ENCODE measurements at places on chromosomes 7 and 10. TPM values are rescaled to one million over a fixed set of nuclear protein-coding genes. Genes with fewer than 3 reads are reported as not detected.
A peak's percentile ranks its signal among the peaks of the same experiment; 100 is the strongest.

GRCh38 chr7:21059069-21059468 is 272.4 kb upstream of the SP8 start:
- DNase-seq = no peak

DNA sequence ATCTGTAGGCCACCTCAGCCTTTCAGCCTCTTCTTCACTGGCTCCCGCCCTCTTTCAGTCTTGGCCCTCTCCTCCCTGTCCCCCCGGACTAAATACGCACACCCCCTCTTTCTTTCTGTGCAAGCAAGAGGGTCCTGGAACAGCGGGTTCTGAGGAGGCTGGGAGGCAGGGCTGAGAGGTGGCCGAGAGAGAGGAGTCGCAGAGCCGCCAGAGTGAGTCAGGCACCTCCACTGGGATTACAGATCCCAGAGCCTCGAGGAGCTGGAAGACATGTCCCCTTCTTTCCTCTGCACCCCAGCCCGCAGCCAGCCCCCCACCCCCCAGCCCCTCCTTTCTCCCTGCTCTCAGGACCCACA is 182 bp downstream of the CCDC136 start:
- no peak for DNase-seq

LZTS2 gene
- total RNA-seq = 66.0 TPM

SLC39A12 gene
- not detected for total RNA-seq

DNA sequence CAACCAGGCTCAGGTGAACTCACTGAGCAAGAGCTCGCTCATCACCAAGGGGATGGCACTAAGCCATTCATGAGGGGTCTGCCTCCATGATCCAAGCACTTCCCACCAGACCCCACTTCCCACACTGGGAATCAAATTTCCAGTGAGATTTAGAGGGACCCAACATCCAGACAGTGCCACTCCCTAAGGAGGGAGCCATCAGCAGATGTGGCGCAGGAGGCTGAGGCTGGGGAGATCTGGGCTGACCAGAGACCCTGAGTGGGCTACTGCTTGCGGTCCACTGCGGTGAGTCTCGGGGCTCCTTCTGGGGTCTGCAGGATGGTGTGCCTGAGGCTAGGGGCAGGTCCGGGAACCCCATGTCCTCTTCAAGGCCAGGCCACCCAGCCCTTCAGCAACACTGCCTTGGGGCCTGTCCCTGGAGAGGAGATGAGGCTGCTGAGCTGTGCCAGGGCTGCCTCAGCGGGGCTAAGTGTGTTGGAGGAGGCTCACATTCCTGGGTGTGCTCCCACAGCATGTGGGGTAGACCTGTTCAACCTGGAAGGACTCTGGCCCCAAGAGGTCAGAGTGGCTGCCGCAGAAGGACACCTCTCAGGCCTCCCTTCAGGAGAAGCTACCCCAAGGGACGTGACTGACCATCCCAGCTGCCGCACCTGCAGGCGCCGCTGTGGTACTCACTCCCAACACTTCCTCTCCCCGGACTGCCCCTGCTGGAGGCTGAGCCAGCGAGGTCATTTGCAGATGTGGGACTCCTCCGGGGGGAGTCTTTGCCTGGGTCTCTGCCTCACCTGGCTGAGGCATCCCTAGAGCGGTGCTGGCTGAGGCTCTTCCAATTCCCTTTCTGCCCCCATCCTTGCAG is 22.3 kb upstream of the PCBD1 start:
- DNase-seq = no peak

DKK1 gene
- total RNA-seq = not detected

- DNase-seq = no peak
Measured at GRCh38 chr10:105707603-105708002, 1066.5 kb downstream of the SORCS3 start.

DNA sequence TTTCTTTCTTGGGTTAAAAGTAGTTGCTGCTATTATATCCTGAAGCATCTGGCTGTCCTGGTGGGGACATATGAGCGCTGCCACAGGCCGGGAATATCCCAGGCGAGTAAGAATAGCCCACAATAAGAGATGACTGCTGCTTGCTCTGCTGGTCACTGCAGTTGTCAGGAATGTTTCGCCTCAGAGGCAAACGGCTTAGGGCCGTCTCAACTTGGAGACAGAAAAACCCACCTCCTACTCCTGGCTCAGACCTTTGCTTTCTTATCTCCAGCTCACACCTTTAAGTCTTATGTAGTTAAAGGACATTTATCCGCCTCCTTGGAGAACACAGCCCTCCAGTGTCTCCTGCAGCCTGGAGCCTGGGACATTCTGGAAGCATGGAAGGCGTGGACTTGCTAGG is at the start of gene GJD4:
GJD4 (plus strand) TSS at position 151 of the 400 bp plus-strand sequence; CDS start at position 378, 227 bp downstream.
- no peak for DNase-seq

- DNase-seq = no peak
Measured at GRCh38 chr7:11332186-11332864, 358.7 kb downstream of the PHF14 start.

GRCh38 chr7:105611856-105612775 is 30.8 kb upstream of the EFCAB10 start:
- DNase-seq = no peak

- DNase-seq = no peak
Measured at GRCh38 chr10:26238378-26238777, 21.8 kb downstream of the GAD2 start.

DNA sequence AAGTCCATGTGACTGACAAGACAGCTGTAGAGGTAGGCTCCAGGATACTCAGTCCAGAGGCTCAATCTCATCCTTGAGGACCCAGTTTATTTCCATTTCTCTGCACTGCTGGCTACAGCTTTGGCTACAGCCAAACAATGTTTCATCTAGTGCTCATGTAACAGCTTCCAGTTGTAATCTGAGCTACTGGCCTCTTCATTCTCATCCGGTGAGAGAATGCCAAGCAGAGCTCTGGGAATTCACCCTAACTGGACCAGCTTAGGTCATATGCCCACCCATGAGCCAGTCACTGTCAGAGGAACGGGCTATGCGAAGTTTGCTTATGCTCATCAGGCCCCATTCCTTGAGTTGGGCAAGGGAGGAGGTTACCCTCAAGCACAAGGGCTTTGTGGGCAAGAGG is 192.9 kb downstream of the EVX1 start:
- DNase-seq = no peak

WNT8B gene
- not detected for total RNA-seq

SDHAF3 gene
- total RNA-seq = 18.4 TPM

DNA sequence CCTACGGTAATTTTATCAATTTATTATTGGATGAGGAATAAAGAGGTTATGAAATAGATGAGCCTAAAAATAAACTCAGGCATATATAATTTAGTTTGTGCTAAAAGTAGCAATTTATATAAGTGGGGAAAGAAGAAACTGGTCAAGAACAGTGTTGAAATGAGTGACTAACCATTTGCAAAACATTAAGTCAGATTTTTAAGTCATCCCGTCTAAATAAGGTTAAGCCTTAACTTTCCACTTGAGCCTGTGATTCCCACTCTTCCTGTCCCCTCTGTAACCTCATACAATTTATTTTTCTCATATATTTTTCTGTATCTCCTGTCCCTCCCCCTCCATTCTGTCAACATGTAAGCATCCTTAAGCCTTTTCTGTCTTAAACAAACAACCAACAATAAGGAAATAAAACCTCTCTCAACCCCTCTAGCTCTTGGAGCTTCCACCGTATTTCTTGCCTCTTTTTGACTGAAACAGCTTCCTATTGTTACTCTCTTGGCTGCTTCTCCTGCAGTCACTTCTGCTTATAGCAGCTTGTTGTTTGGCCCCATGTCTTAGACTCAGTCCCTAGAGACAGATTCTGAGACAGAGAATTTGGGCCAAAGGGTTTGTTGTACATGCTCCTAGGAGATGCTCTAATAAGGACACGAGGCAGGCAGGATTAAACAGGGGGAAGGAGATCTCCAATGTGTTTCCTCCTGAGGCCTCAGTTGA is 109.7 kb downstream of the GNAI1 start:
- no peak for DNase-seq

RNLS gene
- total RNA-seq = 6.8 TPM

GRCh38 chr7:70884809-70885208 is 247.1 kb upstream of the GALNT17 start:
- no peak for DNase-seq

DNA sequence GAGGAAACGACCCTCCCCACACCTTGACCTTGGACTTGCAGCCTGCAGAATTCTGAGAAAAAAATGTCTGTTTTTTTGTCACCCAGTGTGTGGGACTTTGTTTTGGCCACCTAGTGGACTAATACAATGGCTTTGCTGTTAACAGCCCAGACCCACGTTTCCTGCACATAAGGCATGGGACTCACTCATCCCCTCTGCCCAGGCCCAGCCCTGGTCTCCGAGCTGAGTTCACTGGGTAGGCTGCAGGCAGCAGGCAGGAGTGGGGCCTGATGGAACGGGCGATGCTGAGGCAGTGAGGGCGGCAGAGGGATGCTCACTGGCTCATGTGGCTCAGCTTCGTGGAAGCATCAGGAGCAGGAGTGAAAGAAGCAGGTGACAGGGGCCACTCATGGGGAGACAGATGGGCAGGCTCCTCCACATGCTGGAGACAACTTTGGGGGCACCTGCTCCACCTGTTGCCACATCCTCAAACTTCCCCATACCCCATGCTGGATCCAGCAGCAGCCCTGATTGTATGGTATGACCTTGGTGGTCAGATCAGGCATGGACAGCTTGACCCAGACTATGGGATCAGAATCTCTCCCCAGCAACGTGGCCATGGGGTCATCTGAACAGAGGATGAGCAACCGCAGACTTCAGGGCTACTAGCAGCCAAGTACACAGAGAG is 65.8 kb upstream of the ANTXRL start:
- DNase-seq = no peak

GRCh38 chr10:62414359-62414758 is 40.2 kb downstream of the ZNF365 start:
- DNase-seq = no peak

DNA sequence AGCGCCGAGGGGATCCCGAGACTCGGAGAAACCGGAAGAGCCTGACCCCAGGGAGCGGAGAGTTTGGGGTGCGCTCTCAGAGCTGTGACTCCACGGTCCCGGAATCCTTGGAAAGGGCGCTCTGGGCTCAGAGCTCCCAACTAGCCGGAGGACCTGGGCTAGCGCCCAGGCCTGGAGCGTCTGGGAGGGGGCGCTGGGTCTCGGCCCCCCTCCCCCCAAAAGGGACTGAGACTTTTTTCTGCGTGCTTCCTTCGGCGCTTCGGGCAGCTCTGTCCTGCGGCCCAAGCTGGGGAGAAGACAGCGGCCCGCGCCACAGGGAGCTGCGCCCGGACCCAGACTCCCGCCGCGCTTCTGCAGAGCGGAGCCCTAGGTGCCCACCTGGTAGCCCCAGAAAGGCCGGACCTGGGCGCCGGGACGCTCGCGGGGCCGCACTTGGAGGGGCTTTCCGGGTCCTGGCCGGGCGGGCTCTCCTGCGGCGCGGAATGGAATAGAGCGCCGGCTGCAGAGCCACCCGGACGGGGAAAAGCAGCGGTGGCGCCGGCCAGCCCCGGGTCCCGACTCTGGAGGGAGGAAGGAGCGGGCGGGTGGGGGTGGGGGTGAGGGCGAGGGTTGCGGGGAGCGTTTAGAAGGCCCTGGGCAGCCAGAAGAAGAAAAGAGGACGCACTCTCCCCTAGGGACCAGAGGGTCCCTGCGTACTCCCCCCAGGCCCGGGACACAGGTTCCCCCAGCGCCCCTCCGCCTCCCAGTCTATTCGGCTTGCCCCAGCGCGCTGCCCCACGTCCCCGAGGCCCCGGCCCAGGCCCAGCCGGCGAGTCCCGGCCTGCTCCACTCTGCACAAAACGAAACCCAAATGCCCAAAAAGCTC is 4.7 kb downstream of the ZNF503 start:
- DNase-seq = peak; percentile 62

PNLIPRP1 gene
- 1.6 TPM for total RNA-seq

GRCh38 chr10:108653531-108653930 is 1269.8 kb downstream of the XPNPEP1 start:
- DNase-seq = no peak

- DNase-seq = no peak
Measured at GRCh38 chr10:55509168-55509567, 708.1 kb upstream of the PCDH15 start.

DNA sequence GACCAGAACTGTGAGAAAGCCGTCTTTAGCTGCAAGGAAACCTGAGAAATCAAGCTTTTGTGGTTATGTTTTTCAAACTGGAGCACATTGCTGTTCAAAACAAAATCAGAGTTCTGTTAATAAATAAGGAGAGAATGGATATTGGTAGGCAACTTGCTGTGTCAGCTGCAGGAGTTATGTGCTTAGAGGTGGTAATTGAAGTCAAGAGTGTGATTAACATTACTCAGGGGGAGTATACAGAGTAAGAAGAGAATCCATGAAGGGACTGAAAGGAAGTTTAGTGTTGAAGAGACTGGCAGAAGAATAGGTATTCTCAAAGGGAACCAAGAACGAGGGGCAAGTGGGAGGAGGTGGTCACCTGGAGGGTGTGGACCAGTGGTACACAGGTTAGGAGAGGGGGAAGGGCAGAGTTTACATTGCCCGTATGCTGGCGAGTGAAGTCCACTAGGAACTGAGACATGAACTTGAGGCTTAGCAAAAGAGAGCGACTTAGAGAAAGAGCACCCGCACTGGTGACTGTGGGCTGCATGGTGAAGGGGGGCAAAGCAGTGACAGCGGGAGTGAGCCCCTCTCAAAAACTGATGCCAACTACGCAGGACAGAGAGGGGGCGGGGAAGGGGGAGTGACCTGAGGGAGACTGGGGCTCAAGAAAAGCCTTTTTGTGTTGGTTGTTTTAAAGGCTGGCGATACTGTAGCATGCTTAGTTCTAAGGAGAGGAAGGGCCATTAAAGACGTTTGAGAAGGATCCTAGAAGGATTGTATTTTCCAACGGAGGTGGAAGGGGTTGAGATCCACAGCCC is 80.0 kb downstream of the SDK1 start:
- no peak for DNase-seq

- DNase-seq = no peak
Measured at GRCh38 chr7:142353147-142354060, 95.5 kb upstream of the PRSS58 start.

OR9A2 gene
- not detected for total RNA-seq

STEAP1 gene
- total RNA-seq = 4.8 TPM

ARHGAP22 gene
- total RNA-seq = 1.6 TPM

DNA sequence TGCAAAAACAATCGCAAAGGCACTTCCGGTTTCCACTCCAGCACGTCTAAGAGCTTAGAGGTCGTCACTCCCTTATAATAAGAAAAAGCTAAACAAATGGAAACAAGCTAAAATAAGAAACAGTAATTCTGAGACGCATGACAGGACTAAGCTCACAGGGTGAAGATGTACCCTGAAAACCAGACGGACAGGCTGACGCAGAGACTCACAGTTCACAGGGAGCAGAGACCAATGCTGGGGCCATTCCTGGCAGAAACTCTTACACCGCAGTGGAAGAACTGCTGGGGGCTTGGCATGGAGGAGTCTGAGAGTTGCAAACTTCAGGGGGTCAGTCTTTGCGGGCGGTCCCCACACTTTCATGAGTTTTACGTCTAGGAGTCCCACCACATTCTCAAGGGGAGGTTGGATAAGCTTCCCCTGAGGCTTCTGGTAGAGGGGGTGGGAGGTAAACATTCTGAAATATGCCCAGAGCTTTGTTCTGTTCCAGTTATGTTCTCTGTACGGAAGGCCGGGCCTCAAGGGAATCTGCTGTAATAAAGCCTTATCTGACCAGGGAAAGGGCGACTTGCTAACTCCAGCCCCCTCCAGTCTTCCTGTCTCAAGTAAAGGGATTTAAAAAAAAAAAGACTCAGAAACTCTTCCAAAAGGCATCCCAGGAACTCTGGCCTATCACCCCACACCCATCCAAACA is 47.8 kb downstream of the BRI3 start:
- DNase-seq = no peak

Measured in psoas muscle (tissue), 8 donors.